ENCODE measurements at places on chromosomes 7 and 10.
A peak's percentile ranks its signal among the peaks of the same experiment; 100 is the strongest.

- no peak for DNase-seq
These were observed 178.7 kb upstream of the PODXL start for GRCh38 chr7:131735101-131735500.

DNA sequence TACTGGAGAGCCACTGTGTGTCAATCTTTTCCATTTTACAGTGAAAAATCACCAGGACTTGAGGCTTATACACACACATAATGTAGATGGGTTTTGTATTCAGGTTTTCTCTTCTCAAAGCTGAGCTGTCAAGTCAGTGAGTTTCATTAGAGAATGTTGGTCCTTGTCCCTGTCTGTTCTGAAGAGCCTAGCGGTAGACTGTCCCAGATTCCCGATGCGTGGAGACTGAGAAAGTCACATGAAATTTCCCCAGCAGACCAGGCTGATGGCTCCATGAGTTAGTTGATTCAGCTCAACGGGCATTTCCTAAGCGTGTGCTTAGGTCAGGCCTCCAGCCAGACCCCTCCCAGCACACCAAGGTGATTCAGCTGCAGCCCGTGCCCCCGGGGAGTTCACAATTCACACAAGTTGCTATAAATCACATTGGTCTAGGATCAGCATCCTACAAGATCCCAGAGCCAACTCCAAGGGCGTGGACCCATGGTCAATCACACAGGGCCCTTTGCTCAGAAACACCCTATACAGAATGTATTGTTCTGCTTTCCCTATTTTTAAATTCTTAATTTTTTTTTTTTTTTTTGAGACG, 17.2 kb downstream of the CHST15 start:
- DNase-seq = no peak

GRCh38 chr10:43251419-43252165, 15.3 kb downstream of the RASGEF1A start:
- peak; percentile 30 for DNase-seq

DNA sequence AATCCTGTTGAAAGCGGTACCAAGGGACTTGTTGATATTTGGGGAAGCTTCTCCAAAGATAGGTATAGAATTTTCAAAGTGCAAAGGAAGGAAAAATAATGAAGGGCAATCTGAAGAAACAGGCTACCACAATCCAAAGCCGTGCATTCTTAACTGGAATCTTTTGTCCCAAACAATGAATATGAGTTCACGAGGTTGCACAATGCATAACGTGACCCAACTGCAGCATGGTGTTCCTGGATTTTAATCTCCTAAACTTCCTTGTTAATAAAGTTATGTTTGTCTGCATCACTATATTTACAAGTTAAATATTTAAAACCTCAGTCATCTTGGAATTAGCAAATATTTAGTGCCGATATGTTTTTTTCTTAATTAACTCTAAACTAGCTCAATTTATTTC, 203.7 kb downstream of the WDR11 start:
- no peak for DNase-seq

- DNase-seq = no peak
These were observed 20.7 kb upstream of the PPIF start for GRCh38 chr10:79326361-79327089.

Data from right forelimb (tissue), 1 donor.